ENCODE measurements at places on chromosomes 4 and X.

- DNase-seq, result no peak
Measured at GRCh38 chr4:81698538-81699296, 227.0 kb upstream of the RASGEF1B start.

GRCh38 chrX:78024349-78025059, 55.1 kb upstream of the PGAM4 start:
- peak; percentile 73 for DNase-seq

- no peak for DNase-seq
Measured at GRCh38 chr4:48227662-48228061, 42.0 kb downstream of the TEC start.

DNA sequence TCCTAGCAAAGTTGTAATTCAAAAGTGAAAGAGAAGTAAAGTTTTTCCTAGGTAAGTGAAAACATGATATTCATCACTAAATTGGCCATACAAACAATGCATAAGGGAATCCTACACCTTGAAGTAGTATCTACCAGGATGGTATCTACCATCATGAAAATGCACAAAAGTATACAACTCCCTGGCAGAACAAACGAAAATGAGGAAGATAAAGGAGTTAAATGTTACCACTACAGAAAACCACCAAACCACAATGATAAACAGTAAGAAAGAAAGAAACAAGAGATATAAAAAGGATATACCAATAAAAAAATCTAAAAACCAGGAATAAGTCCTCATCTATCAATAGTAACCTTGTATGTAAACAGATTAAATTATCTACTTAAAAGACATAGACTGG, 26.9 kb downstream of the GK2 start:
- DNase-seq, result no peak

DNA sequence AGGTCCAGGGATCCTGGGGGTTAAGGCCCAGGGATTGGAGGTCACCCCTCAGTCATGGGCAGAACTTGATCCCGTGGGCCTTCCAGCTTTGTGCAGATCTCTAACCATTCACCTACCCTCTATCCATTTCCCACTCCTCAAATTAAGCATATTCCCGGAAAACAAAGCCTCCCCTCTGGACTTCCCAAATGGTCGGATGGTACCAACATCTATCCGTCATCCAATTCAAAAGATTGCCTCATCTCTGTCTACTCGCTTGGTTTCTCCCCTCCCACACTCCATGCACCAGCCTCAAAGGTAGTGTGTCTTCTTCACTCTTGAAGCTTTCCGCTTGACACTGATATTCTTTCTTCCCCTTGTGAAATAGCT, 473 bp upstream of the BCLAF3 start:
- DNase-seq, result no peak

DNA sequence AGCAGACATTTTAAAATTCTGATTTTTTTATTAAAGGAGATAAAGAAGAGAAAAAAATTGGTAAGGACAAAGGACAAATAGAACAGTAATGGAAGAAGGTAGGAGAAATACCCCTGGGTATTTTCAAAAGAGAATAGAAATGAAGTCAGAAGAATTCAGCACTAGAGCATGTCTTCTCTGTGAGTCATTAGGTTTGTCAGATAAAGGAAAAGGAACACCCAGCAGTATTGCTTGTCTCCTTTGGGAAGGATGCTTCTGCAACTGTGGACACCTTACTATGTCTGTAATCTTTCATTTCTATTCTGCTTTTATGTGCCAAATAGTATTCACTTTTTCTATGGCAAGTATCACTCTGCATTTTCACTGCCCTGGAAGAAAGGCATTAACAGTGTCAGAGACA, 24.0 kb upstream of the PCDH7 start:
- no peak for DNase-seq

GRCh38 chrX:3609810-3610209, 103.6 kb downstream of the PRKX start:
- no peak for DNase-seq

DNA sequence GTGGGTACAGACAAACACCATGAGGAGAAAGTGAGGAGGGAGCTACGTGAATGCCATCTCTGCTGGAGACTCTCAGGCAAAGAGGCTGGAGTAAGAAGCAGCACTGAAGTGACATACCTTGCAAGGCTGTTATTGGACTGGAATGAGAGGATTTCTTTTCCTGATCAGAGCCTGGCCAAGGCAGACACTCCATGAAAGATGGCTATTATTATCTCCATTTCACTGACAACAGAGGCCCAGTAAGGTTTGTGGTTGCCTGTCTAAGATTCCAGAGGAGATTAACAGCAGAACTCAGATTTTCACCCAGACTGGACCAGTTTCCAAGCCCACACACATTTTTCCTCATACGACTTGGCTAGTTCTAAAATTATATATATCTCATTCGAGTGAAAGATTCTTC, 162.0 kb upstream of the EOLA2 start:
- DNase-seq, result no peak

GRCh38 chr4:143555676-143556075, 42.2 kb downstream of the SMARCA5 start:
- DNase-seq, result no peak

All from left colon (tissue), 2 donors.